Retinal pigment epithelial cell (primary cell): ENCODE measurements at places on chromosomes 3 and 15.

DNA sequence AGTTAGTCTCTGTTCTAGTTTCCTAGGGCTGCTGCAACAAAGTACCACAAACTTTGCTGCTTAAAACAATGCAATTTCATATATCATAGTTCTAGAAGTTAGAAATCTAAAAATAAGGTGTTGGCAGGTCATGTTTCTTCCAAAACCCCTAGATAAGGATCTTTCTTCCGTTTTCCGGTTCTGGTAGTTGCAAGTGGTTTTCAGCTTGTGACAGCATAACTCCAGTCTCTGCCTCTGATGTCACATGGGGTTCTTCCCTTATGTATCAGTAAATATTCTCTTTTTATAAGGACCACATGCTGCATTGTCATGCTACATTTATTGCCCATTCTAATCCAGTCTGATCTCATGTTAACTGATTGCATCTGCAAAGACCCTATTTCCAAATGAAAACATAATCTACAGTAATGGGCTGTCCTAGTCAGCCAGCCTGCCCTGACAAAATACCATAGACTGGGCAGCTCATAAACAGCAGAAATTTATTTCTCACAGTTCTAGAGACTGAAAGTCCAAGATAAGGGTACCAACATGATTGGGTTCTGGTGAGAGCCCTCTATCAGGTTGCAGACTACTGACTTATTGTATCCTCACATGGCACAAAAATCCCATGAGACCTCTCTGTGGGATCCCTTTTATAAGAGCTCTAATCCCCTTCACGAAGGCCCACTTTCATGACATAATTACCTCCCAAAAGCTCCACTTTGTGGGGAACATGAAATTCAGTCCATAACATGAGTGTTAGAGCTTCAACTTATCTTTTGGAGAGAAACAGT, 642.0 kb upstream of the NAALADL2 start:
- DNase-seq, result no peak

DNA sequence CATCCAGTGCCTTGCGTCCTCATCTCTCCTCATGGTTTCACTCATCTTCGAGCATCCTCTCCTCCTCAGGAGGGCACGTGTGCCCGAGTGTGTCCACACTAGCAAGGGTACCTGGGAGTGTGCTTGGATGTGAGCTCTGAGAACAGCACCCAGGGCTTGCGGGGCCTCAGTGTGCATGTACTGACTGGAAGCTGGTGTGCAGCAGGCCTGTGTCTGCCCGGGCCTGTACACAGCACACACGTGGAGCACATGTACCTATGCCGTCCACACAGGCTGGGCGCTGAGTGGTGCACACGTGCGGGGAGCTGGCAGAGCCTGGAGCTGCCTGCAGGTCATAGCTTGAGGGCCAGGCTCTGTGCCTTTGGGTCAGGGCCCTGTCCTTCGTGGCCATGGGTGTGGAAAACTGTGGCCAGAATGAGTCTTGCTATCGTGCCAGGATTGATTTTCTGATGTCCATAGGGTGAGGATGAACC, 34.9 kb downstream of the TSPAN3 start:
- DNase-seq, result no peak

DNA sequence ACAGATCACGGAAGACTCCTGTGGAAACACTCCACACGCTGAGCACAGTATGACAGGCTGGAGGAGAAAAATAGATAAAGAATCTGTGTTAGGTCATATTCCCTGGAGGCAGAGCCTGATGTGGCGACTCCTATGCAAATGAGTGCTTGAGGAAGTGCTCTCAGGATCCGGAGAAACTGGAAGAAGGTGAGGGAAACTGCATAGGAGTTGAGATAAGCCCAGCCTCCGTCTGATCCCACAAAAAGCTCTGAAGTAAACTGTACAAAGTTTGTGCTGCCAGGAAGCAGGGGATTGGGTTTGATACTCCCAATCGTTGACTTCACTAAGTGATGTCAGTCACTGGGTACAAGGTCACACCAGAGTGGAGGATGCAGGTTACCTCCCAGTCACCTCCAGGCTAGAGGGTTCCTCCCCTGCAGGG, 33.4 kb downstream of the OSBPL10 start:
- DNase-seq, result no peak

GRCh38 chr15:27412415-27412814, 441.4 kb downstream of the GABRG3 start:
- no peak for DNase-seq

- no peak for DNase-seq
These were observed 130.3 kb downstream of the MINAR1 start for GRCh38 chr15:79562403-79562815.

DNA sequence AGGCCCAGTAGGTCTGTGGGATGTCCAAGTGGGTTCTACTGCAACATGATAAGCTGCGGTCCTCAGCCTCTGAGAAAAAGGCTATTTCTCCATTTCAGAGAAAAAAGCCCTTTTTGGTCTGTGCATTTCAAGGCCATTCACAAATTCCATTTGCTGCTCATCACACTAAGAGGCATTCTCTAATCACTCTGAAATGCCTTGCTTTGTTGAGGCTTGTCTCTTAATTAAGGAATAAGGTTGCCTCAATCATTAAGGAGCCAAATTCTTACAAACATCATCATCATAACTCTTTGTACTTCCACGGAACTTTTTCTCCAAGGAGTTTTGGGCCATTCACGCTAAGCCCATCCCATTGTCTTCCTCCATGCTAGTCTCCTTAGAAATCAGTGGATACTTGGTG, 74.4 kb downstream of the BOC start:
- no peak for DNase-seq
